ENCODE measurements at places on chromosomes 4 and X.

DNA sequence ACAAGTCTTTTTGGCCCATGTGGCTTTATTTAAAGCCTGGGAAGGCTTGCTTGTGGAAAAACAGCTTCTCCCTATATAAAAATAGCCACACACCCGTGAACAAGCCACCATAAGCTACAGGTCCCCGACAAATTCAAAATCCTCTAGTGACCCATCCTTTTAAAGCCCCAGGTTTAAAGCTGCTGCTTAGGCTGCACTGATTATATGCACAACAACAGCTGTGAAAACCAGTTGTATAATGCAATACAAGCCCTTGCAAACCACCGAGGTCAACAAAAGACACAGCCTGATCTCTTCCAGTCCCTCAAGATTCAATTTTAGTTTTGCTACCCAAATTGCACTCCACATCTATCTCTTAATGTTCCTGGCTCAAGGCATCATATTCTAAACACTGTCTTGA lies 186.0 kb upstream of the WDFY3 start:
- DNase-seq, result no peak

DNA sequence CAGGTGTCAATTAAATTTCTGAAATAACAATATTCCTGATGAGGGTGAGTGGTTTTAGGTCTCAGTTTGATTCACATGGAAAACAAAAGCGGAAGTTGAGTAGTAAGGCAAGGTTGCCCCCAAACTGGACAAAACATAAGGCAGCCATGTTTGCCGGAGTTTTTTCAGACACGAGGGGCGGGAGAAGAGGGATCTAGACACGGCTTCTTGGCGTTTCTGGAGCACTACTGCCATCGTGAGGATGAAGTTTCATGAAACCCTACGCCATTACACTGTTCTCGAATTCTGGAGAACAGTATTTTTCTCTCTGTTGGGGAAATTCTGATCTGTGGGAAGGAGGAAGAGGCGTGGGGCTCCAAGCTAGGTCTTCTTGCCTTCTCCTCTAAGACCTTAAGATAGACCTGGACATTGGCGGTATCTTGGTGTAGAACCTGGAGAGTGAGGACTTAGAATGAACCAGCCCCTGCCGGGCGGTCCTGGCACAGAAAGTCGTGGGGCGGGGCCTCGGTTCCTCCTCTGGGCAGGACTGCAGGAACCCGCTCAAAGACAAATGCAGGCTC lies 160.3 kb downstream of the OR13H1 start:
- DNase-seq, result peak; percentile 65

DNA sequence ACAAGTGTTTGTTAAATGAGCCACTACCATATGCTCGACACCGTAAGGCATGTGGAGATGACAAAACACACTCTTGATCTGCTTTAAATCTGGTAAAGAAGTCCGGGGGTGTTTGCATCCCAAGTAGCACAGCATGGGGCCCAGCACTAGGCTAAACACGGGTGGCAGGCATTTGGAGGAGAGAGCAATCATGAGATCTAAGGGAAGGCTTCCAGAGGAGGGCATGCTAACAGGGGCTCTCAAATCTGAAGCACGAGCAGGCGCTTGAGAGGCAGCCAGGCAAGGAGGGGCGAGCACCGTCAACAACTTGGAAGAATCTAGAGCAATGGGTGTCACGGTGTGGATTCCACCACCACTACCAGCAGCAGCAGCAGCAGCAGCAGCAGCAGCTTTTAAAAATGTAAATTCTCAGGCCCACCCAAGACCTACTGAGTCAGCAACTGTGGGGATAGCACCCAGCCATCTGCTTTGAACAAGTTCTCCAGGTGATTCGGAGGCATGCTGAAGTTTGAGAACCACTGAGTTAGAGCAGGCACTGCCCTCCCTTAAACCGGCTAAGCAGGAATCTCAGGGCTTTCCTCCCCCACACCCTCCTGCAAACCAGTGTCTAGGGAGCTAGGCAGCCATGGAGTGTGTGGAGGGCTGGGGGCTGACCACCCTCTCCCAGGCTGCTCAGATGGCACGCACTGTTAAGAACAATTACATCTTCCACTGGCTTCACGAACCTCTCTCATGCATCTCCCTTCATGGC lies 70.2 kb upstream of the MAP3K15 start:
- DNase-seq, result no peak

- DNase-seq, result no peak
These were observed 21.0 kb downstream of the SEC24D start for GRCh38 chr4:118814891-118815290.

- DNase-seq, result no peak
These were observed 128.9 kb upstream of the LIMCH1 start for GRCh38 chr4:41408859-41409593.

DNA sequence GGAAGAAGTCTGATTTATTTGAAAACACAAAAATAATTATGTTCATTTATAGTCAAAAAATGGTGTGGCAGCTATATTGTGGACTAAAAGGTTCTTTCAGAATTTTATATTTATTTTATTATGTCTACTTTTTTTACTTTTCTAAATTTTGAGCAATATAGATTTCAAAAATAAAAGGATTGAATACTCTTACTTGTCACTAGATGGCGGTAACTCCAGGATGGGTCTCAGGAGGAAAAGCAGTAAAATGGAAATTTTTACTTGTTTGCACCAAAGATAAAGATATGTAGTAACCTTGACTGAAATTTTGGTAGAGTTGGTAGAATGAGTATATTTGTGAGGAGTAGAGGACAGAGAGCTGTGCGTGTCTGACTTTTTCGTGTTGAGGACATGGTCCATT lies 14.5 kb upstream of the DACH2 start:
- no peak for DNase-seq

DNA sequence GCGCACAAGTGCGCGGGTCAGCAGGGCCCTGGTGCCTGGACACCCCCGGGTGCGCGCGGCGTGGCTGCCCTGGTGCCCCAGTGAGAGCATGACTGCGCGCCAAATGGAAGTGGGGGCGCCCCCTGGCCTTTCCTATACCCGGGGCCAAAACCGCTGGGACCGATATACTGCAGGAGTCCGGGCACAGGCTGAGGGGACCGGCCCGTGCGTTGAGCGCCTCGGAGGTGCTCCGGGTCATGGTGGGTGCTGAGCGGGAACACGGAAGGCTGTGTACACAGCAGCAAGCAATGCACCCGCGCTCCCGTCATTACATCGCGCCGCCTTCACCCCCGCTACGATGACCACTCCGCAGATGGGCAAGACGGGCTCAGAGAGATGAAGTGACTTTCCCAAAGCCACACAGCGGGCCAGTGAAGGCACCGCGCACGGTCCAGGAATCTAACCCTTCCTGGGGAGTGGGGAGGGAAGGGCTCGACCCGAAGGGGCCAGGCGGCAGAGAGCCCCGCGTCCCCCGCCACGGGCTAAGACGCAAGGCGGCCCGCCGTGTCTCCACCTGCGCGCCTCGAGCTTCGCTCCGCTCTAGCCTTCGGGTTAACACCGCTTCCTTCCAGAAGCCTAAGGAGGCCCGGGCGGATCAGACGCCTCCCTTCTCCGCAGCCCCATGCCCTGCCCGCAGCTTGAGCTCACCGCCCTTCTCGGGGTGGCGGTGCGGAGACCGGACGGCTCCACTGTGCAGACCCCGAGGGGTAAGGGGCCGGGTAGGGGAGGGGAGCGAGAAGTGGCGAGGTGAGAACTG lies 11.3 kb downstream of the HMX1 start:
- no peak for DNase-seq
